Fibroblast of lung (primary cell): ENCODE measurements at places on chromosomes 2 and 18. TPM values are rescaled to one million over a fixed set of nuclear protein-coding genes. Genes with fewer than 3 reads are reported as not detected.

The KCMF1 gene
- 104 and 120 TPM in 2 replicates for polyA plus RNA-seq

DNA sequence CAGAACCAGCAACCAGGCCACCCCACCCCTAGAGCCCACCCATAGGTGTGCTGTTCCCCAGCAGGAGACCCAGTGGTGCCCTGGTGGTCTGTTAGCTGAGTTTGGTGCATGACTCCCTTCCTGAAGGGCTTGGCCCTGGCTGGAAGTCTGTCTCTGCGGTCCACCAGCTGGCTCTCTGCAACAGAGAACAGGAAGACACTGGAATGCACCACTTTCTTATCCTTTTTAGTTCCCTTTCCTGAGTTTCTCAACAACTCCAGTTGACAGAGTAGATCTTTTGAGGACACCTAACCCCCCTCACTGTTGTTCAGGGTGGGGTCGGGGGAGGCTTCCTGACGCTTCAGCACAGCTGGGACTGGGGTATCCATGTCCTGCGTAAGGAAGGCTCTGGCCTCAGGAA is 11.9 kb upstream of the RPL37A start:
- DNase-seq = no peak

DNA sequence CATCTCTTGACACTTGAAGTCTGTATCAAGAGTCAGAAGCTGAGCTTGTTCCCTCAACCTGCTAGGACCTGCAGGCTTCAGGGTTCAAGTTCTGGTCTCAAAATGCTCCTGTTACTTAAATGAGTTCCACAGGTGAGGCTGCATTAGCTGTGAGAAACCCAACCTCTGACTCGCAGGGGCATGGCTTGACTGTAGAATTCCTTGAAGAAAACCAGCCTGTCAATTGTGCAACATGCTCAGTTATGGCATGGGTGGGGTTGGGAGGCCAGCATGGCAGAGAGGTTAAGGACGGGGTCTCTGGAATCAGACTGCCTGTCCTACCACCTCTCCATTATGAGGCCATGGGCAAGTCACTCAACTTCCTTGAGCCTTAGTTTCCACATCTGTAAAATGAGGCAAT is 235.8 kb downstream of the EN1 start:
- DNase-seq = no peak

DNA sequence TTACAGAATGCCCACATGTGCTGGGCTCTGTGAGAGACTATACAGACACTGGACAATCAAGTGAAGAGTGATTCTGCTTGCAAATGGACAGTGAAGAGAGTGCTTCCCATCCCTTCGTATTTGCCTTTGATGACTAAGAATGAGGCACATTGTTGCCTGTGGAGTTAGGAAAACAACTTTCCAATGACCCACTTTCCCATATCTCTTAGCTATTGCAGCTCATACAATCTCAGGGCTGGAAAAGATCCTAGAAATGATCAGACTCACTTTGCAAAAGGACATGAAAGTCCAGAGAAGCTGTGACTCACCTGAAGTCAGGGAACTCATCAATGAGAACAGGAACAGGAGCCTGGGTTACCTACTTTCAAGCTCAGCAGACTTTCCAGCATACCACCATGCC is 440.5 kb upstream of the TCF4 start:
- peak; percentile 60 for DNase-seq

- DNase-seq = no peak
Observed at GRCh38 chr2:4895371-4895770, 796.8 kb upstream of the SOX11 start.
